ENCODE measurements at places on chromosomes 12 and 14.

- no peak for DNase-seq
Measured at GRCh38 chr14:67319142-67319541, 40.5 kb downstream of the ATP6V1D start.

GRCh38 chr12:55823419-55823818 is 5.6 kb downstream of the ORMDL2 start:
- no peak for DNase-seq

GRCh38 chr14:64942531-64943111 is at the start of gene GPX2:
Gene GPX2 (minus strand): TSS chr14:64942745. CDS start chr14:64942726, 19 bp downstream.
- DNase-seq, result no peak

GRCh38 chr12:121831571-121832245 is 27.0 kb downstream of the HPD start:
- no peak for DNase-seq
